ENCODE measurements at places on chromosomes 12 and 14.

GRCh38 chr14:87979689-87980088, 13.3 kb downstream of the GALC start:
- DNase-seq: no peak

GRCh38 chr12:48001505-48002413, 2.5 kb downstream of the COL2A1 start:
- no peak for DNase-seq

DNA sequence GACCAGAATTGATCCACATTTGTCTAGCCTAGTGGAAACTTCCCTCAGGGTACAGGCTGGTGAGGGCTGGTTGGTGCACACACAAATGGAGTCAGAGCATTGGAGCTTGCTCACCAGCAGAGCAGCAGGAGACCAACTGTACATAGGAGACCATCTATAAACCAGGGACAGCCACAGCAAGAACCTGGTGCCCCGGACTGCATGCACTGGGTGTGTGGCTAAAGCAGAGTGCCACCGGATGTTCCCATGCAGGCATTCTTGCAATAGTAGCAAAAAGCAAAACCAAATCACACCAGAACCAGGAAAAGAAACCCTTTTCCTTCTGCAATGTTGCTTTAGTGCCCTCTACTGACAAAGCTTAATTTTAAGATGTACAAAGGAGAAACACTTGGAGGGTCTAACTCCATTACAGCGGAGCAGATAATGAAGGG, 136.4 kb downstream of the MDGA2 start:
- DNase-seq: no peak

DNA sequence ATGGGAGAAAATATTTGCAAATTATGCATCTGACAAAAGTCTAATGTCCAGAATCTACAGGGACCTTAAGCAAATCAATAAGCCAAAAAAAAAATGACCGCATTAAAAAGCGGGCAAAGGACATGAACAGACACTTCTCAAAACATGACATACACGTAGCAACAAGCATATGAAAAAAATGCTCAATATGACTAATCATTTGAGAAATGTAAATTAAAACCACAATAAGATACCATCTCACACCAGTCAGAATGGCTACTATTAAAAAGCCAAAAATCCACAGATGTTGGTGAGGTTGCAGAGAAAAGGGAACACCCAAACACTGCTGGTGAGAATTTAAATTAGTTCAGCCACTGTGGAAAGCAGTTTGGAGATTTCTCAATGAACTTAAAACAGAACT, 16.1 kb downstream of the PAWR start:
- no peak for DNase-seq

GRCh38 chr12:46693518-46693917, 132.3 kb downstream of the SLC38A4 start:
- DNase-seq: no peak

- no peak for DNase-seq
Observed at GRCh38 chr14:68389943-68390342, 402.9 kb downstream of the ZFP36L1 start.

GRCh38 chr12:94405413-94406116, 54.1 kb downstream of the CEP83 start:
- DNase-seq: no peak

DNA sequence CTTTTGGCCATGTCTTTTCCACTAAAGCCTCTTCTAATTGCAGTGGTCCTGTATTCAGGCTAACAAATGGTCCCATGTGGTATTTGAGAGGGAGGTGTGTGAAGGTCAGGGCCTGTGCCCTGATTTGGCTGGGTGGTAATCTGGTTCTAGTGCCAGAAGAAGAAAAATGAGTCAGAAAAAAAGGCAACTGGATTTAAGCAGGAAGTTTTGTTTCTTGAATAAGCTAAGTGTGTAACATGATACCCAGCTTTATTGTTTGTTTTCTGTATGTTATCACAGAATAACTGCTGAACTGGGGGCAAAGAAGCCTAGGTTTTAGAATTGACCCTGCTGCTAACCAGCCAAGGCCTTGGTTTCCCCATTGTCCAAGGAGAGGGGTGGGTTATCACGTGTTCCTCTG, 134.0 kb downstream of the ANO6 start:
- no peak for DNase-seq

GRCh38 chr14:50622978-50623377, 45.1 kb downstream of the SAV1 start:
- DNase-seq: no peak

GRCh38 chr12:126212824-126213223, 1147.6 kb downstream of the AACS start:
- no peak for DNase-seq

DNA sequence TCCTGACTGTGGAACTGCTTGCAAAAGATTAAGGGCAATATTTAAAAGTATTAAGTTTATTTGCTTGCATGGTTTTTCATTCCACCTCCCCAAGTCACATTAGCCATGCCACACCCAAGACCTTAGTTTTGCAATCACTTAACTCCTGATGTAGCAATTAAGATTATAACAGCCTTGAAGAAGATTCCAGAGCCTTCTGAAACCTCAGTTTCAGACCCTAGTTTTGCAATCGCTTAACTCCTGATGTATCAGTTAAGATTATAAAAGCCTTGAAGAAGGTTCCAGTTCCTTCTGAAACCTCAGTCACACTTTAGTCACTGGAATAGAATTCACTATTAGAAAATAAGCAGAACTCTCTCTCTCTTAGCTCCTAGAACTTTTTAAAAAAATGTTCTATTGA, 42.7 kb upstream of the DCN start:
- no peak for DNase-seq

DNA sequence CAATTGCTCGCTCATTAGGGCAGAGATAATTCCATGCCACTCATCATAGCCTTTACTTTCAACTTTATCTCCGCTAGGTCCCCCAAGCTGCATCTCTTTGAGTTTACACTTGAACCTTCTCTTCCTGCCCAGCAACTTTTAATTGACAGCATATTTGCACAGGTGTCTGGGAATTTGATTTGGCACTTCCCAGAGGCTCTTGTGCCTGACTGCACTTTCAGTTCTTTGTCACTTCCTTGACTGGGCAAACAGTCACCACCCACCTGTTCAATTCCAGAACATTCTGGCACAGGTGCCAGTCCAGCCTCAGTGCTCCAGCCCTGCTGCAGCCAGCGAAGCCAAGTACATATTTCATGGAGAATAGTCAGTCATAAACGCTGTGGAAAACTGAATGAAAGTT, 110.1 kb upstream of the LRIG3 start:
- DNase-seq: no peak

GRCh38 chr12:78559416-78559815, 305.2 kb upstream of the SYT1 start:
- no peak for DNase-seq

DNA sequence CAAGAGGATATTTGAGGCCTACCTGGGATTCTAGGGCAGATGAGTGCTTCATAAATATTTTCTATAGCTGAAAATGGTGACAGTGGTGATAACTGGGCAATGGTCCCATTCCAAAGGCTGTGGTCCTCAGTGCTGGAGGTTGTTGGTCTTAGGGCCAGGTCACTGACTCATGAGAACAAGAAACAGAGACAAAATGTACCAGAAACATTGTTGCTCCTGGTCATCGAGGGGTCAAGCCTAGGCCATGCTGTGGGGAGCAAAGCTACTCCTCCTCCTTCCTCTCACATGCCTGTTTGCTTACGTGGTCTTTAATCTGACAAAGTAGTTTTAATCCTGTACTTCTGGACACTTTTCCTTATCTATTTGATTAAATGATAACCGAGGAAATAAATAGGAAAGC, 33.8 kb downstream of the ERG28 start:
- DNase-seq: no peak

- no peak for DNase-seq
Observed at GRCh38 chr14:77084985-77085384, 13.1 kb upstream of the CIPC start.

DNA sequence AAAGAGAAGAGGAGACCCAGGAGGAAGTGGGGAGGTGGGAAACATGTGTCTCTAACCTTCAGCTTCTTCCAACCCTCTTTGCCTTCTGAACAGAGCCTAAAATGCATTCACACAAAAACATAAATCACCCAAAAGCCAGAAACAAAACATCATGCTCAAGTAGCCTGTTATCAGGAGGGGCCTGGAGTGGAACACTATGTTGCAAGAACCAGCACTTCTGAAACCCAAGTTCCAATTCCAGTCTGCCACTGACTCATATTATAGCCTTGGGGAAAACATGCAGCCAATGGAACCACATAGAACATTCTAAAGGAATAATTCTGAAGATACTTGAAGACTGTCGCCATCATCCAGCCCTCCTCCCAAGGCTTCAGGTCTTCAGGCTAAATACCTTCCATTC, 169.8 kb upstream of the PLXNC1 start:
- DNase-seq: no peak

DNA sequence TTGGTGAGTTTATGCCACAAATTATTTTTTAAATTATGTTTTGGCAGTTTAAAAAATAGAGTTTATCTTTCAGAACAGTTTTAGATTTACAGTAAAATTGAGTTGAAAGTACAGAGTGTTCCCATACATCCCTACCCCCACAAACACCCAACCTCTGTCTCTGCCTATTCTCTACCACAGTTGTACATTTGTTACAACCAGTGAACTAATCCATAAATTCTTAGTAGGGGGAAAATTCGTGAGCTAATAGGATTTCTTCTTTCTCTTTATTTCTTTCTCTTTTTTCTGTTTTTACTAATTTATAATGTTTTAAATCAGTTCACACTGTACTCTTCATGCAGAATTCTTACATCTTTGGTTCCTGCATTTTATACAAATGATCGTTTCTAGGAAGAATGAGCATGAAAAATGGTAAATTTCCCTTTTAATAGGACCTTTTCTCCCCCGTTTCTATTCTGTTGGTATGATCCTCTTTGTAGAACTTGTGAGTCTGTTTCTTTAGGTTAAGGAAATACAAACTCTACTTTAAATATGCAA, 56.7 kb downstream of the MIPOL1 start:
- DNase-seq: no peak

GRCh38 chr12:114992443-114992842, 308.5 kb upstream of the TBX3 start:
- no peak for DNase-seq

- DNase-seq: no peak
Observed at GRCh38 chr12:49535921-49536525, 2.8 kb upstream of the KCNH3 start.

- DNase-seq: no peak
Observed at GRCh38 chr14:87869619-87870583, 123.1 kb downstream of the GALC start.

- no peak for DNase-seq
Observed at GRCh38 chr12:80504389-80505163, 60.5 kb downstream of the PTPRQ start.

DNA sequence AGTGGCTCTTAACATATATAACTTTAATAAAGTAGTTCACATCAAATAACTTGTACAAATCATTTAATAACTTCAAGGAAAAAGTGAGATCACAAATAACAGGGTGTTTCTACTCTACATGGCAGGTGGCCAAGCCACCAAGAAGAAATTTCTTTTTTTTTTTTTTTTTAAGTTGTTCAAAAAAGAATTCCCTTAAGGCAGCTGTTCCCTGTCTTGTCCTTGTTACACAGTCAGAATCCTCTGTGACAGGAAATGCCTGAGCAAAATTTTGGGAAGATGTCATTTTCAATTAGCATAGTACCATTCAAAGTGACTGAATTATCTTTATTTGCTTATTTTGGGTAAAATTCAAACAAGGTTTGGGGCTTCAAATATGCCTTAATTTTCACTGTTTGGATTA, 79.4 kb downstream of the LIN7A start:
- DNase-seq: no peak
